ENCODE measurements at places on chromosomes 5 and 9. TPM values are rescaled to one million over a fixed set of nuclear protein-coding genes. Genes with fewer than 3 reads are reported as not detected.

DNA sequence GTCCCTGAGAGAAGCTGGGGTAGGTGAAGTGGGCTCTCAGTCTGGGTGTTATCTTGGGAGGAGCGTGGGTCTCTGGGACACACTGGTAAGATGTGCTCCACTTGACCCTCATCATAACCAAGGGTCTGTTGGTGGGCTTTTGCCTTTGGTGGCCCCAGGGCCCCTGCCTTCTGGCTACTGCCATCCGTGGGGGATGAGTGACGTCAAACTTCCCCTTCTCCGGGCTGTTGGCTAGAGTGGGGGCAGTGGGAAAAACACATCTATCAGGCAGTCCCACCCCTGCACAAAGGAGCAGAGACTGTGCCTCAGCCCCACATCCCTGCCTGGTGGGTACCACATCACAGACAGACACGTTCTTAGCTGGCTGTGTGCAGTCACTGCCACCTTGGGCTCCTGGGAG is 35.1 kb downstream of the GADD45G start:
- no peak for DNase-seq
- no peaks in the 10 kb centered on the region for H3K4me1 ChIP-seq
- peak overlapping the region; percentile 87 for H3K27ac ChIP-seq
- H3K27me3 ChIP-seq = no peaks in the 10 kb centered on the region
- no peaks in the 10 kb centered on the region for H3K36me3 ChIP-seq

DNA sequence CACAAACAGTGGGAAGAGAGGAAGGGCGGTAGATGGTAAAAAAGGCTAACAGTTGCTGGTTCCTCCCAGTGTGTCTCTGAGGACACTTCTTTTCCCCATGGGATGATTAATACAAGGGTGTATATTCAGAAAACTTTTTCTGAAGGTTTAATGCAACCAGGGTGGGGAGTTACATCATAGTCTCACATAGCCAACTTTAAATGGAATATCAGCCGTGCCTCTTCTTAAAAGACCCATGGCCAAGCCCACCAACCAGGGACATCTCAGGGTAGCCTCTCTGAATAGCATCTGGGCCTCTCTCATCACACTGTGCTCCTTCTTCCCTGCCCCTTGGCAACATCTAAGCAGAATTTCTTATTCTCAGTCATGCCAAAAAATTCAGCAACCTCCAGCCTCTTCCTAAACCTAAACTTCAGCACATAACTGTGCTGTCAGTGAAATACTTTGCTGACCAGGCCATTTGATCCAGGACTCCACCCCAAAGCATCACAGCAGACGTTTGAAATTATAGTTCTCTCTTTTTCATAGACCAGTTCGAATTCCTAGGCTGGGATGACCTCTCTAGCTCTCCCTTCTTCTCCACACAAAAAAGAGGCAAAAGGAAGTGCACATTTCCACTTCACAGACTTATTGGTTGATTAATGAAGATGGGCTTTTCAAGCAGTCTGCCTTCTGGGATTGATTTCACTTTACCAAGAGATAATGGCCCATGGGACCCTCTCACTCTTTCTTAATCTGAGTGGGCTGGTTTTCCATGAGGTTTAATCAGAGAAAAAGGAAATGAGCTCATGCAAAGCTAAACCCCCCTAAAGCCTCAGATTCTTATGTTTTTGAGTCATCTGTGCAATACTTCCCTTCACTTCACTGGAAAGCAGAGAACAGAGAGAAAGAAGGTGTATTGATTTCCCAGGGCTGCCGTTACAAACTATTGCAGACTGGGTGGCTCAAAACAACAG is 85.1 kb upstream of the RAI14 start:
- no peaks in the 10 kb centered on the region for H3K36me3 ChIP-seq
- H3K4me3 ChIP-seq = no peak overlapping the region
- no peak for DNase-seq
- H3K27ac ChIP-seq = no peak overlapping the region

DNA sequence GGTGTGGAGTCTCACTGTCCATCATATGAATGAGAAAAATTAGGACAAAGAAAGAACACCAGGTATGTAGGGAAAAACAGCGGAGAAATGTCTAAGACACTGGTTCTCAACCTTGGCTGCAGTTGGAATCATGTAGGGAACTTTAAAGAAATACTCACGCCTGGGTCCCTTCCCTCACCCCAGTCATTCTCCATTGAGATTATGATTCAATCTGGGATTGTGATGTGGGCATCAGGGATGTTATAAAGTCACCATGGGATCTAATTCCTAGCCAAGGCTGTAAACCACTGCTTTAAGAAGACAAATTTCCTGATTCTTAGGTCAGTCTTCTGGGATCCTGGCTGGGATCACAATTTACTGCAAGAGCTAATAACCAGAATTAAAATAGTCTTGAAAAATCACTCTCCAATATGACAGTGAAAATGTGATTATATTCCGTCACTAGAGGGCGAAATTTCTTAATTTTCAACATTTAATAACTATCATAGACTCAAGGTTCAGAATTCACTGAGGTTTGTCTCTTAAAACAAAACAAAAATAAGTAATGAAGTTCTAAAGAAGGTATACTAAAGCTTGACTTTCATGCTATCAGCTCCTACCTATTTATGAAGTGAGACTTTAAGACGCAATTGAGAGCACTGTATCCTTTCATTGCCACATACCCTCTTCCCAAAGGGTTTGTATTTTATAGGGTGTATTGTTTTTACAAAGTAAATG is 60.5 kb downstream of the GLDC start:
- H3K27me3 ChIP-seq = no peaks in the 10 kb centered on the region
- H3K36me3 ChIP-seq = no peaks in the 10 kb centered on the region
- no peak overlapping the region for H3K27ac ChIP-seq
- DNase-seq = no peak
- H3K4me1 ChIP-seq = peaks cover 52% of the 10 kb centered on the region
- no peak overlapping the region for H3K4me3 ChIP-seq

DNA sequence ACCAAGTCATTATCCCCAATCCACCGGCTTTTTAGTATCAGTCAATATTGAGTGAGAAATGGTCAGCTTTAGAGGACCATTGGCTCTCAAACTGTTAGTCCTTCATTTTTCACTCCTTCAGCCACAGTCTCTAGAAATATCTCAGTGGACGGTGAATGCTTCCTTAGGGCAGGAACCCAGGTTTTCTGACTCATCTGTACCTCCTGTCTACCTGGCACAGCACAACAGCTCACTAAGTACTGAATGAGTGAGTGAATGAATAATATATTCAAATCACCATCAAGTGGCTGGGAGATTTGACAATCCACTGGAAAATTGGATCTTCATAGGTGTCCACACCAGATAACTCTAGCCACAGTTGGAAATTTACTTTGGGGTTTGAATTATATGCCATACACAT is 609.5 kb upstream of the CLINT1 start:
- no peak for DNase-seq
- H3K4me1 ChIP-seq = peaks cover 34% of the 10 kb centered on the region
- no peaks in the 10 kb centered on the region for H3K27me3 ChIP-seq
- no peaks in the 10 kb centered on the region for H3K36me3 ChIP-seq

DNA sequence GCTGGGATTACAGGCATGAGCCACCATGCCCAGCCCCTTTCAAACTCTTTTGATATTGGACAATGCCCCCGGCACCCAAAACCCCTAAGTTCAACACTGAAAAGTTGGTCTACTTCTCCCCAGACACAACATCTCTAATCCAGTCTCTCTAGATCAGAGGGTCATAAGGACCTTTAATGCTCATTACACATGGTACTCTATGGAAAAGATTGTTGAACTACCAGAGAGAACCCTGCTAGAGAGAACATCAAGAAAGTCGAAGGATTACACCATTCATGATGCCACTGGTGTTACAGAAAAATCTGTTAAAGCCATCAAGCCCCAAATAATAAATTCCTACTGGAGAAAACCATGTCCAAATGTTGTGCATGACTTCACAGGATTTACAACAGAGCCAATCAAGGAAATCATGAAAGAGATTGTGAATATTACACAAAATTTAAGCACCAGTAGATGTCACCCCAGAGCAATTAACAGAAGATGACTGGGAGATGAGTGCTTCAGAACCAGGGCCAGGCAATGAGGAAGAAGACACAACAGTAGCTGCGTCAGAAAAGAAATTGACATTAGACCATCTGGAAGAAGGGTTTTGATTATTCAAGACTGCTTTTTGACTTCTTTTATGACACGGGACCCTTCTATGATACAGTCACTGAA is 28.3 kb upstream of the NIPAL4 start:
- H3K4me1 ChIP-seq = peaks cover 13% of the 10 kb centered on the region
- H3K27ac ChIP-seq = peak overlapping the region; percentile 83
- H3K4me3 ChIP-seq = peak overlapping the region; percentile 48
- H3K27me3 ChIP-seq = peaks cover 8% of the 10 kb centered on the region
- DNase-seq = peak; percentile 65
- peaks cover 12% of the 10 kb centered on the region for H3K36me3 ChIP-seq

GRCh38 chr9:93119953-93120845 is 13.9 kb downstream of the NINJ1 start:
- no peaks in the 10 kb centered on the region for H3K27me3 ChIP-seq
- H3K36me3 ChIP-seq = no peaks in the 10 kb centered on the region
- H3K4me3 ChIP-seq = peak overlapping the region; percentile 87
- peak overlapping the region; percentile 96 for H3K27ac ChIP-seq
- peak; percentile 66 for DNase-seq

- H3K4me1 ChIP-seq = no peaks in the 10 kb centered on the region
- no peak overlapping the region for H3K27ac ChIP-seq
- no peak for DNase-seq
- H3K36me3 ChIP-seq = no peaks in the 10 kb centered on the region
Observed at GRCh38 chr5:107813559-107813958, 142.8 kb upstream of the EFNA5 start.

DNA sequence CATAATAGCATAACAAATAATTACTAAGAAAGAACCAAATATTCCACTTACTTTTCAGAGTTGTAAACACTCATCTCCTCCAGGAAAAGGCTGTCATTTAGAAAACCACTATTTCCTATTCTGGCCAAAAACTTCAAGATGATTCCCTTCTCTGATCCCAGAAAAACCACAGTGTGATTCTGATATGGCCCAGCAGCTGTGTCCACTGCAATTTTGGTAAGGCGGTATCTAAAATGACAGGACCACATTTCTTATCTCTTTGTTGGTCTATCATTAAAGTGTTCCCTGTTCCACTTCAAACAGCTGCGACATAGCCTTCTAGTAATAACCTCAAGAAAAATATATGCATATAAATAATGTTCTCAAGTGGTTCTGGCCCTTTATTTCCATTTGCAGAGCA is 96.1 kb downstream of the SEMA6A start:
- H3K4me3 ChIP-seq = no peak overlapping the region
- DNase-seq = no peak
- peaks cover 35% of the 10 kb centered on the region for H3K36me3 ChIP-seq

DNA sequence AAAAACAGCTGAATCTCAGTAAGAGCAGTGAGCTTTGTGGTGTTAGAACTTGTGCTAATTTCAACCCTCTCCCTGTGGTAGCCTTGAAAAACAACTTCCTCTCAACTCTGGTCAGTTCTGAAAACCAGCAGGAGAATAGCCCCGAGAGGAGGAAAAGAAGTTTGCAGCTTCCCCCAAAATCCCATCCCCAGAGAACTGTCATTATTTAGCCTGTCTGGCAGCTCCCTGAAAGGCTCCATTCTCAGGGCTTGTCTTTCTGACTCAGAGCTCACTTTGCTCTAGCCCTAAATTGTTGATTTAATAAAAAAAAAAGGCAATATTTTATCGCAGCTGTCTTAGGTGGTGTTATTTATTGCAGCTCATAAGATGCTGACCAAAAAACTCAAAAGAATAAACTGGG is 11.4 kb upstream of the SLC45A2 start:
- H3K36me3 ChIP-seq = peaks cover 11% of the 10 kb centered on the region
- H3K4me3 ChIP-seq = no peak overlapping the region
- DNase-seq = no peak
- H3K27me3 ChIP-seq = no peaks in the 10 kb centered on the region

- H3K27me3 ChIP-seq = no peaks in the 10 kb centered on the region
- peak overlapping the region; percentile 59 for H3K27ac ChIP-seq
- no peak for DNase-seq
- H3K4me3 ChIP-seq = no peak overlapping the region
- peaks cover 55% of the 10 kb centered on the region for H3K36me3 ChIP-seq
Observed at GRCh38 chr9:36936498-36936831, 97.6 kb downstream of the PAX5 start.

GRCh38 chr5:150234576-150235499 is 45.0 kb downstream of the SLC6A7 start:
- no peak for DNase-seq
- H3K36me3 ChIP-seq = no peaks in the 10 kb centered on the region
- H3K27ac ChIP-seq = no peak overlapping the region
- no peaks in the 10 kb centered on the region for H3K27me3 ChIP-seq
- no peaks in the 10 kb centered on the region for H3K4me1 ChIP-seq

GRCh38 chr5:57986761-57987341 is 473.0 kb downstream of the PLK2 start:
- H3K36me3 ChIP-seq = no peaks in the 10 kb centered on the region
- H3K4me3 ChIP-seq = no peak overlapping the region
- DNase-seq = no peak
- peaks cover 8% of the 10 kb centered on the region for H3K27me3 ChIP-seq
- H3K4me1 ChIP-seq = no peaks in the 10 kb centered on the region

DNA sequence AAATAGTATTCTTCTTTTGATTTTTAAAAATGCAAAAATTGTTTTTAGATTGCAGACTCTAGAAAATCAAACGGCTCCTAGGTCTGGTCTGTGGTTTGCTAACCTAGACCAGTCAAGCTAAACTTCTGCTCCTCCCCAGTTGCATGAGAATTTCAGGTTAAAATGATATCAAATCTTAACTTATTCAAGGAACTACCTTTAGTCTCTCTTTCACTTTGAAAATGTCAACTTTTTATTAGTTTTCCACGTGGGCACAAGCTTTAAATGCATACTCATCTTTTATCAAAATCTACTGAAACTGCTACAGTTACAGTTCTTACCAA is 8.8 kb downstream of the CAMK4 start:
- no peak for DNase-seq
- H3K4me1 ChIP-seq = peaks cover 12% of the 10 kb centered on the region
- H3K4me3 ChIP-seq = no peak overlapping the region
- H3K27me3 ChIP-seq = no peaks in the 10 kb centered on the region

GRCh38 chr5:35151146-35151920 is 79.0 kb downstream of the PRLR start:
- no peaks in the 10 kb centered on the region for H3K4me1 ChIP-seq
- no peak overlapping the region for H3K27ac ChIP-seq
- H3K4me3 ChIP-seq = no peak overlapping the region
- H3K36me3 ChIP-seq = no peaks in the 10 kb centered on the region

DNA sequence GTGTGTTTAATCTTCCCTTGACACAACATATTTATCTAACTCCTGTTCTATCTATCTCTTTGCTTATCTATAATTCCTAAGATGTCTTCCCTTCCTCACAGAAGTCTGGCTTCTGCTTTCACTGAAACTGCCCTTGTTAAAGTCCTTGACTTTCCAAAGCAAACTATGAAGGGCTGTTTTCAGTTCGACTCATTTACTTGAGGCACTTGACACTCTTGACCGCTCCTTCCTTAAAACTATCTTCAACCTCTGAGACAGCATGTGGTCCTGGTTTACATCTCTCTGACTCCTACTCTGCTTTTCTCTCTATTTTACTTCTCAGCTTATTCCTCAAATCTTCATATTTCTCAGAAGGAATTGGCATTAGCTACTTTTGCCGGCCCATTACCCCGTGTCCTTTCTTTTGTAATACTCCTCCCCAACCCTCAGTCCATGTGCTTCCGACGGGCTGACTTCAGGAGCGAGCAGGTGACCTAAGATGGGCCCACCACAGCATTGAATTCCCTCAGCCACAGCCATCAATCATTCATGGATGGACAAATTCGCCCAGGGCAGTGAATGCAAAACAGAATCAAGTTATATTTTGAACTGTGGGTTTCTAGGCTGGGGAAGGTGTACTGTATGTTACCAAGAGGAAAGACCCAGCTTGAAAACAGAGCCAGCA is 1089.2 kb downstream of the PTPRD start:
- H3K27me3 ChIP-seq = no peaks in the 10 kb centered on the region
- H3K4me1 ChIP-seq = no peaks in the 10 kb centered on the region
- no peak overlapping the region for H3K4me3 ChIP-seq
- no peaks in the 10 kb centered on the region for H3K36me3 ChIP-seq

LMX1B gene
- polyA plus RNA-seq = not detected

C5orf58 gene
- not detected for polyA plus RNA-seq

ASS1 gene
- not detected for polyA plus RNA-seq

OR1N1 gene
- polyA plus RNA-seq = not detected

IFNA2 gene
- not detected for polyA plus RNA-seq
